ENCODE measurements at places on chromosomes 11 and 22.

DNA sequence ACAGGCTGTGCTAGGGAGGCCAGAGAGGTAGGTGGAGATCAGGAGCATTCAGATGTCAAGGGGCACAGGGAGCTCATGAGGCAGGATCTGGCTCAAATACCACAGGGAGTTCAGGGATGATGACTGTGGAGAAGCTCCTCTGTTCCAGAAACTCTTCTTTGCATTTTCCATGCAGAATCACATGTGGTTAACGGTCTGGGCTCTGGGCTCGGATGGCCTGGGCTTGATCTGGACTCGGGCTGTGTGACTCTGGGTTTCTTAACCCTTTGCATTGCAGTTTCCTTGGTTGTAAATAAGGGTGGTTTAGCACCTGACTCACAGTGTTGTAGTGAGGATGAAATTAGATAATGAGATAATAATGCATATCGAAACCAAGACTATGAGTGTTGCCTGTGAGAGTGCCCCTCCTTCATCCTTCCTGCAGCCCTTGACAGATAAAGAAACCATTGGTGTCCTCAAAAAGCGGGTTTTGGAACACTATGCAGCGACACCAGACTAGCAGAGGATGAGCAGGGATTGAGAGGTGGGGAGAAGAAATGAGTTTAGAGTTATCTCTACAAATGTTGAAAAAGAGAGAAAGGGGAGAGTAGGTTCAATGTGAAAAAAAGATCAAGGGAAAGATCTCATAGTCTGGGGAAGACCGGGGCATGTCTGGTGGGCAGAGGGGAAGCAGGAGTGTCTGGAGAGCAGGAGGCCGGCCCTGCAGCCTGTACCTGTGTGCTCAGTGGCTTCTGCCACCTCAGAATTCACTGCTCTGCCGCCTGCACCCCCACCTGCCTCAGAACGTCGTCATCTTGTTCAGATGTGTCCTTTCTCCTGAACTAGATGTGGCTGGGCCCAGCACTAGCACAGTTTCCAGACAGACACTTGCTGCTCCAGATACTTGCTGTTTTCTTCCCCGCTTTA is 197.8 kb upstream of the SORL1-AS1 start:
- DNase-seq = no peak

DNA sequence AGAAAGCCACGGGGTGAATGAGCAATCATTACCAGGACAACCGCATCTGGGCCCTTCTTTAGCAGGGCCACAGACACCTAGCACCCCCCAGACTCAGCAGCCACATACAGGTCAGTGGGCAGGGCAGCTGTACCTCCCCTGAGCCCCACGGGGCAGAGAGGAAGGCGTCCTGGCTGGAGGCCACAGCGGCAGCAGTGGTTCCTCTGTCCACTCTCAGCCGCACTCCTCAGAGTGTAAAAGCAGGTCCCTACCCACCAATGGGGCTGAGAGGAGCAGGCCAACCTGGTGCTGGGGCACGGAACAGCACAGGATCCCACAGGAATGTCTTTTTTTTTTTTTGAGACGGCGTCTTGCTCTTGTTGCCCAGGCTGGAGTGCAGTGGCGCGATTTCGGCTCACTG is 65.5 kb downstream of the APOL1 start:
- DNase-seq = no peak

GRCh38 chr11:78744949-78745348 is 170.3 kb upstream of the NARS2 start:
- DNase-seq = no peak

DNA sequence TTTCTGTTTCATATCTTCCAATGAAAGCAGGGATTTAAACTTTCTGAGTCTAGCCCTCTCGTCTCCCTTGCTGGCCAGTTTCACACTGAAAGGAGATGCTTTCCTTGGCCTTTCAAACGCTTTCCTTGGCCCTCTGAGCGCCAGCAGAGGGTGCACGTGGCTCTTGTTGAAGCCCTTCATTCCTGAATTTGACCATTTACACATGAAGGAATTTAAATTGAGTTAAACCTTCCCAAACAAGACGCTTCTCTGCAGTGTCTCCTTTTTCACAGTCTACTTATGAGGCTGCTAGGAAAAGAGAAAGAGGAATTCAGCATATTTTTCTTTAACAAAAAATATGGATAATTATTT is 21.6 kb downstream of the NNMT start:
- DNase-seq = no peak

- no peak for DNase-seq
Measured at GRCh38 chr11:858762-859339, 16.2 kb downstream of the TSPAN4 start.

GRCh38 chr11:68783216-68783821 is 32.0 kb upstream of the TESMIN start:
- no peak for DNase-seq

DNA sequence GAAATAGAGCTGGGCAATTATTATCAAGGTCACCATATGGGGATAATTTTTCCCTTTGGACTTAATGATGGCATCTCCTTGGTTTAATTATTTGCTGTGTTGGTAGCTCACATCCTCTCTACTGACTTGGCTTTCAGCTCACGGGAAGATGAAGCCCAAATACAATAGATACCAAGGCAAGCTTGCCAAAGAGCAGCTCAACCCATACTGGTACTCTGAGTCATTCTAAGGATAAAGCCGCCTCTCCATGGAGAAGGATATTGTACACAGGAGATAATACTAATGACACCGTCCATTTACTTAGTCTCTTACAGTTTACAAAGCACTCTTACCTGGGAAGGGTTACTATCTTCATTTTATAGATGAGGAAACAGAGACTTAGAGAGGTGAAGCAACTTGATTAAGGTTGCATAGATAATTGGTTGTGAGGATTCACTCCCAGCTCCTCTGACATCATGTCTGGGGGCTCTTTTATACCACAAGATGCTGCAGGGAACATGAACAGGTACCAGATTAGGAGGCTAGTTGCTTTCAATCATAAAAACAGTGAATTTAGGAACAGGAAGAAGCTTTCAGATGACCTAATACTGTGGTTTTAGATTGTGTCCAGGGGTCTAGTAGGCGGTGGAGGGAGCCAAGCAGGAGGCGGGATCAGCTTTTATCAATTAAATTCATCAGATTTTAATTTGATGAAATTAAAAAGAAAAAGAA is 48.3 kb upstream of the PICALM start:
- DNase-seq = no peak
